ENCODE measurements at places on chromosomes 1 and 21. TPM values are rescaled to one million over a fixed set of nuclear protein-coding genes. Genes with fewer than 3 reads are reported as not detected.

The HES5 gene
- 0.31 TPM for total RNA-seq

DNA sequence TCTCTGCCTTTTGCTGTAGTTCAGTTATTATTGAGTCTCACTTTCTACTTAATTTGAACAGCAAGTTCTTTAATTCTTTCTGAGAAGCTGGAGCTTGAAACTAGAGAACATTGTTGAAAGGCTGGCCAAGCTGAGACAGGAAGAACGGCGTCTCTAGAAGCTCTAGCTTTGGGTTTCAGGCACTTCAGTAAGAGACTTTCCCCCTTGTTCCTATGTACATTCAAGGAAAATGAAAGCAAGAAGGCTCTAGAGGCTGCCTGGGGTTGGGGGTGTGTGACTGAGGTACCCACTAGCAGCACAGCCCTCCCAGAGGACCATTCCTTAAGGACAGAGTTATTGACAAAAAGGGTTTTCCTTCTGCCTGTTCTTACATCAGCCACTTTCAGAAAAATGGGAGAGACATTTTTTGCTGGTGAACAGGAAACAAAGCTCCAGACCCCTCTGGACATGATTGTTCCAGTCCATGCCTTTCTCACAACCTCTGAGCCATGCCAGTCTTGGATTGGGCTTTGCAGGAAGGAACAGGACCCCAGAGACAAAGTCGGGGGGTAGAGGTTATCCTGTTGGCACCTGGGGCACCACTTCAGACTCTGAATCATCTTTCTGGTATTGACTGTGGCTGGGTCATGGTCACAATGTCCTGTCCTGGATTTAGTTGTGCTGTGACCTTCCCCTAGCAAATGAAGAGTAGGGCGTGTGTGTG is 63.1 kb downstream of the LAMC2 start:
- DNase-seq, result no peak

The CHI3L1 gene
- total RNA-seq, result not detected

DNA sequence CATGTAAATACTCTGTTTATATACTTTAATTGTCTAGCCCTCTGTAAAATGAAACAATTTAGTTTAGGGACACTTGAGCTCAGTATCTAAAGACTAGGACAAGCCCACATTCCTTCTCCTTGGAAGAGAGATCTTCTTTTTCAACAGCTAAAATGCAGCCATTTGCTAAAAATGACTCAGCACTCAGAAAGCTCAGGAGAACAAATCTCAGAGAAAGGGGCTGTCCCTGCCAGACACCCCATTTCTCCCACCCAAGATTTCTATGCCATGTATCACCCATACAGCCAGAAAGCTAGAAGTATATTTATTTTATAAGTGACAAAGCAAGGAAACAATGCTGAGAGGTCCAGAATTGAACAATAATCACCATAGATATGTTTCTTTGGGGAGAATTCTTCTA is 23.2 kb upstream of the PRDX6 start:
- DNase-seq, result no peak

The S100A14 gene
- 2.9 TPM for total RNA-seq

DNA sequence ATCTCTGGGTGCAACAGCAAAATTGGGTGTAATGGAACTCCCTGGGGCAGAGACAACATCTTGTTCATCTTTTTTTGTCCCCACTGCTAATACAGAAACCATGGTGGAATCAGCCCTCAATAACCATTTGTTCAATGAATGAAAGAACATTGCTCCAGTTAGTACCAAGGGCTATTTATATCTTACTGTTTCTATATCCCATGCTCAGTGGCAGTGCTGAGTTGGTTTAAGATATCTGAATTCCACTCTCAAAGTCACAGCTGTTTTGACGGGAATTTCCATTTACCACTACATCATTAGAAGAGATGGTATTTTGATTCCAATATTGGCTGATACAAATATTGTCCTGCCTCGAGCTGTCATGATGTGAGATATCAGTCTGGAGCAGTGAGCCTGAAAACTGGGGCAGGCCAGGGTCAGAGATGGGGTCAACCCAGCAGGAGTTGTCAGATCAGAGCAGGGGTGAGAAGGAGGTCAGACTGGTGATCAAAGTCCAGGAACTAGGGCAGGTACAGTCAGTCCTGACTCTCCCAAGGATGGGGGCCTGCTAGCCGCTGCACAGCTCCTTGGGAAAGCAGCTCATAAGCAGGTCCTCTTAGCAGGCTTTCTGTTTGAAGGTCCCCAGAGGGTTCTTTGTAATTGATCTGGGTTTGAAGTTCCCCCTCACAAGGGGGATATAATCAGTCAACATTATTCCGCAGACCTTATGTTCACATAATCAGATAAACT is 5.8 kb upstream of the PHC2 start:
- no peak for DNase-seq

The IGSF3 gene
- total RNA-seq, result 0.38 TPM

- peak; percentile 91 for DNase-seq
Observed at GRCh38 chr1:58768971-58769808, 14.7 kb downstream of the JUN start.

DNA sequence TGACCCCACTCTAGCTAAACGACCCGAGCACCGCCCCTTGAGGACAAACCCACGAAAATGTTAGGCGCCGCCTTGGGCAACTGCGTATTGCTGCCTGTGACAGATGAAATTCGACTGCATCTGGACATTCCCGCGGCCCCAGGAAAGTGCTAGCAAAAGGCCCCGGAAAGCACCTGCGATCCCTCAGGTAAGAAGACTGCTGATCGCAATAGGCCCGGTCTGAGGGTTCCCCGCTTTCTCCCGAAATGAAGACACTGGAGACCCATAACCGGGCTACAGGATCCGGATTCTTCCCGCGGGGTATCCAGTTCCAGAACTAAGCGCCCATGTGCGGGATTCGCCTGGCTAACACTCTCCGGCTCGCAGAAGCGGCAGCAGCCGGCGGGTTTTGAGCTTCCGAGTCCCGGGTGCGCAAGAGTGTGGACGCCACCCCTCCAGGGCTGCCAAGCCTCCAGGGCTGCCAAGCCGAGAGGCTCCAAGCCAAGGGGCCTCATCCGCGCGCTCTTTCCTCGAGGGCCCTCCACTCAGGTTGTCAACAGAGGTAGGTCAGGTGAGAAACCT is 157.9 kb upstream of the NBPF11 start:
- no peak for DNase-seq

GRCh38 chr1:110218739-110219138 is 8.6 kb downstream of the KCNC4 start:
- no peak for DNase-seq

- no peak for DNase-seq
Observed at GRCh38 chr1:43522431-43522775, 8.3 kb upstream of the PTPRF start.

DNA sequence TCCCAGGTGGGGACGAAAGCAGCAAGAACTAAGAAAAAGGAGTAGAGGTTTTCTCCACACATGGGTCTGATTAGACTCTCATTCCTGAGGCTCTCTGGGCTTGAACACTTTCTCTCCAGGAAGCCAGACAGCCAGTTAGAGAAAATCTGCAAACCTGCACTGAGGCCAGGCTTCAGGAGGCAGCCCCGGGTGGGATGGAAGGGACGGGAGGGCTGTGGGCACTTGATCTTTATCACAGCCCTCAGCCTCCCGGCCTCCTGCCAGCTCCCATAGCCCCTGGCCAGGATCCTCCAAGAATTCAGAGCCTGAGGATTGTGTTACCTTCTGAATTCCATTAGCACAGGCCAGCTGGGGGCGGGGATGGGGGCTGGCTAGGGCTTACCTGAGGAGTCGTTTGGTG is 40.1 kb downstream of the SERTAD4 start:
- no peak for DNase-seq

The KLHDC9 gene
- total RNA-seq, result 23.3 TPM

- no peak for DNase-seq
Observed at GRCh38 chr1:119472080-119472818, 34.8 kb upstream of the HSD3B1 start.

DNA sequence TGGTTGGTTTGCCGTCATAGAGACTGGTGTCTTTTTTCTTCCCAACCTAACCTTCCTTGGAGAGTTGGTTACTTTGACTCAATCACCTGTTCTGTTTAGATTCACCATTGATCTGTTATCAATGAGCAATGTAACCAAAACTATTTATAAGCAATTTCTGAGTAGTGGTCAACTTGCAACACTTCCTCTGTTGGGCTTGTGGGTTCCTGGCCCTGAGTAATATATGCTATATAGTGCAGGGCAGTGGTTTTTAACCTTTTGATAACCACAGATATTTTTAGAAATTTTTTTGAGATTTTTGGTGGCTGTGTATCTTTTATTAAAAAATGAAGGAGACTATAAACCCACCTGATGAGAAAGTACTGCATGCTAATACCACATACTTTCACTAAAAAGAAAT is 9.4 kb upstream of the XCL1 start:
- DNase-seq, result no peak

GRCh38 chr1:240820816-240821215 is 208.9 kb upstream of the GREM2 start:
- no peak for DNase-seq

- no peak for DNase-seq
Observed at GRCh38 chr21:43930074-43930847, 65.2 kb downstream of the AGPAT3 start.

GRCh38 chr1:82013702-82014101 is 213.0 kb downstream of the ADGRL2 start:
- no peak for DNase-seq

The NEK2 gene
- total RNA-seq, result not detected

- DNase-seq, result no peak
Observed at GRCh38 chr1:210104103-210104502, 128.5 kb upstream of the SERTAD4 start.

- DNase-seq, result peak; percentile 17
Observed at GRCh38 chr21:45372732-45373355, 32.1 kb upstream of the COL18A1 start.

DNA sequence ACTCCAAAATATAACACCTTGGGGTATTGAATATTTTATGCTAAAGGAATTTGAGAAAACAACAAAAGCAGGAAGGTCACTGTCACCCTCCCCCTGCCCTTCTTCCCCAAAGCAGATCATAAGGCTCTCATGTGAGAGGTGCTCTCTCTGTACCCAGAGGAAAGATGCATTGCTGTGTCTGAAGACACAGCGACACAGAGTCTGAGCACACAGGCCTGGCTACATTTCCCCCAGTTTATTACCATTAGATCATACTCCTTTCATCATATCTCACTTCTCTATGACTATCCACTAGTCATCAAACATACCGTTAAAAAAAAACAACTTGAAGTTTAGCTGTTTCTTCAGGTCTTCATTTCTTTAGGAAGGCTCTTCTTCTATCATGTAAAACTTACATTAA is 127.1 kb downstream of the PPIAL4G start:
- no peak for DNase-seq

The PFKL gene
- 99.6 TPM for total RNA-seq

DNA sequence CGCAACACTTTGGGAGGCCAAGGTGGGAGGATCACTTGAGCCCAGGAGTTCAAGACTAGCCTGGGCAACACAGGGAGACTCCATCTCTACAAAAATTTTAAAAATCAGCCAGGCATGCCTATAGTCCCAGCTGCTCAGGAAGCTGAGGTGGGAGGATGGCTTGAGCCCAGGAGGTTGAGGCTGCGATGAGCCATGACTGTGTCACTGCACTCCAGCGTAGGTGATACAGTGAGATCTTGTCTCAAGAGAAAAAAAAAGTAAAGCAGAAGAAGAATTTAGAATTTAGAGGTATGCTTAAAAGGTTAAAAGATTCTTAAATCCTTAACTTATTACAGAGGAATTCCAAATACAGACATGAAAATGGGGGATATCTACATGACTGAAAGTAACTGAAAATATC is 79.5 kb downstream of the SMYD3 start:
- DNase-seq, result no peak

GRCh38 chr1:247324923-247325322 is 6.7 kb downstream of the ZNF496 start:
- DNase-seq, result no peak

The USH2A gene
- total RNA-seq, result not detected

GRCh38 chr21:39208624-39209333 is 25.5 kb upstream of the PSMG1 start:
- no peak for DNase-seq
